ENCODE measurements at places on chromosomes 7 and 10.
A peak's percentile ranks its signal among the peaks of the same experiment; 100 is the strongest.

GRCh38 chr10:17109475-17110207 lies 20.0 kb downstream of the CUBN start:
- DNase-seq: peak; percentile 72

- peak; percentile 88 for DNase-seq
Observed at GRCh38 chr10:70578371-70578947, 24.1 kb downstream of the PRF1 start.

DNA sequence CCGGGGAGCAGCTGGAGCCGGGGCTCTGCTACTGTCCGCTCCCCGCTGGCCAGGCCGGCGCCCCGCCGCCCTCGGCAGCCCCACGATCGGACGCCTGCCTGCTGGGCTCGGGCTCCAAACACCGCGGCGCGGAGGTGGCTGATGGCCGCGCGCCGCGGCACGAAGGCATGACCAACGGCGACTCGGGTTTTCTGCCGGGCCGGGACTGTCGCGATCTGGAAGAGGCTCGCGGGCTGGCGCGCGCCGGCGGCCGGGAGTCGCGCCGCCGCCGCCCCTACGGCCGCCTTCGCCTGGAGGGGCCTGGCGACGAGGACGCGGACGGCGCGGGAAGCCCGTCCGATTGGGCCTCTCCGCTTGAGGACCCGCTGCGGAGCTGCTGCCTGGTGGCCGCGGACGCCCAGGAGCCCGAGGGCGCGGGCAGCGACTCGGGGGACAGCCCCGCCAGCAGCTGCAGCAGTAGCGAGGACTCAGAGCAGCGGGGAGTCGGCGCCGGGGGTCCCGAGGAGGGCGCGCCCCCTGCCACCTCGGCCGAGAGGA lies 570 bp downstream of the TBC1D12 start:
- DNase-seq: no peak

- DNase-seq: peak; percentile 57
Observed at GRCh38 chr7:28005847-28006231, 174.8 kb downstream of the JAZF1 start.

DNA sequence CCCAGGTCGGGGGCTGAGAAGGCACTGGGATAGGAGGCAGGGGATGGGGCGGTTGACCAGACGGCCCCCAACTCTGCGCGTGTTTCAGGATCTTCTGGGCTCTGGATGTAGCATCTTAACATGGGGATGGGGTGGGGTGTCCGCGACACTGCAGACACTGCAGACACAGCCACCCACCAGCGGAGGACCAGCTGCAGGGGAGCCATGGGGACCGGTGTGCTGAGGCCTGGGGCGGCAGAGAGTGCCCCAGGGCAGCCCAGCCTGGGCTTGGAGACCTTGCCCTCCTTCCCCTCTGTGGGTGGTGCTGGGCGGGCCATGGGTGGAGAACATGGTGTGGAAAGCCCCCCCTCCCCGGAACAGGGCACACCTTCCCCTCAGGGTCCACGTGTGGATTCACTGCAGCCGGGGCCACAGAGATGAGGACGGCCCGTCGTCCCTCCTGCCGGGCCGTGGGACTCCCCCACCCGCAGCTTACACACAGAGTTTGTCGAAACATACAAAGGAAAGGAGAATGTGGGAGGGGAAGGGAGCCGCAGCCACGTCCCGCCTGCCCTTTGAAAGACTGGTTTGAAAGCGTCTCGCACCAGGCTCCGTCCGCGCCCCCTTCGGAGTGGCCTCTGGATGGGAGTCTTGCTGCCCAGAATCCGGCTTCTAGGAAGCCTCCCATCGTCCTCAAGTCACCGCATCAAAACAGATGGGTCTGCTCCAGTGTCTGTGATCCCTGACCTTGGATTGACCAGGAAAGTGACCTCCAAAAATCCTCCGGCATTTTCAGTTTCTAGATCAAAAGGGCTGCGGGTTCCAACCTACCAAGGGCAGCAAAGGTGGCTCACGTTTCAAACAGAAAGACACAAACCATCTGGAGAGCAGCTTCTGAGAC lies 91.5 kb upstream of the TCERG1L start:
- DNase-seq: no peak

All from RCC 7860 (cell line).